ENCODE measurements at places on chromosomes 13 and 19. TPM values are rescaled to one million over a fixed set of nuclear protein-coding genes. Genes with fewer than 3 reads are reported as not detected.

DNA sequence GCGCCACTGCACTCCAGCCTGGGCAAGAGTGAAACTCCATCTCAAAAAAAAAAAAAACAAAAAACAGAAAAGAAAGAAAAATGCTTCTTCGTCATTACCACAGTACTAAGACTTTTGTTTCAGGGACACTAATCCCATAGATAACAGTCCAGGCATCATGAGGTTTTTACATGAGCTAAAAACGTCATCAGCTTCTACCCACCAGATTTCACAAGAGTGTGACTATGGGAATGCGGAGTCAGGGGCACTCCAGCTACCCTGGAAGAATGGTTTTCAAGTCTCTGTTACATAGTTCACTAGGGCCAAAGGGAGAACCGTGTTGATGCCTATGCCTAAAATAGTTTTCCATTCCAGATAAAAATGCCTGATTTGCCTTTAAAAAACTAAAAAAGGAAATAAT, 33.2 kb downstream of the RAB20 start:
- no peak for DNase-seq

DNA sequence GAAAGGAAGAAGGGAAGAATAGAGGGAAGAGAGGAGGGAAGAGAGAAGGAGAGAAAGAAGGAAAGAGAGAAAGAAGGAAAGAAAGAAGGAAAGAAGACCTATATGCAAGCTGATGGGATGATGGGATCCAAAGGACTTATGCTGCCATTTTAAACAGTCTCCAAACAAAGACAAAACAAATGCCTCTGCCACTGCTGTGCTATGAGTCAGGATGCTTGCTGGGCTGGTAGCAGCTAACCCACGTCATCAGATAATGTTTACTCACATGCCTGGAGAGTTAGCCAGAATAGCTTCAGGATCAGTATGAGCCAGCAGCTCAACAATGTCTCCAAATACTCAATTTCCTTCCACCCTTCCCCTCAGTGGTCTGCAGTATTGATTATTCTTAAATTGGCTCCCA, 12.0 kb upstream of the ZNF274 start:
- no peak for DNase-seq

Gene APOC4
- not detected for total RNA-seq

GRCh38 chr19:3178973-3179738, 587 bp downstream of the S1PR4 start:
- no peak for DNase-seq

All from type B pancreatic cell (in vitro differentiated cells).